Left cardiac atrium (tissue), 4 donors: ENCODE measurements at places on chromosomes 7 and 10. TPM values are rescaled to one million over a fixed set of nuclear protein-coding genes. Genes with fewer than 3 reads are reported as not detected.

- DNase-seq, result peak; percentile 67
These were observed 106.8 kb downstream of the CYP26A1 start for GRCh38 chr10:93180482-93180931.

DNA sequence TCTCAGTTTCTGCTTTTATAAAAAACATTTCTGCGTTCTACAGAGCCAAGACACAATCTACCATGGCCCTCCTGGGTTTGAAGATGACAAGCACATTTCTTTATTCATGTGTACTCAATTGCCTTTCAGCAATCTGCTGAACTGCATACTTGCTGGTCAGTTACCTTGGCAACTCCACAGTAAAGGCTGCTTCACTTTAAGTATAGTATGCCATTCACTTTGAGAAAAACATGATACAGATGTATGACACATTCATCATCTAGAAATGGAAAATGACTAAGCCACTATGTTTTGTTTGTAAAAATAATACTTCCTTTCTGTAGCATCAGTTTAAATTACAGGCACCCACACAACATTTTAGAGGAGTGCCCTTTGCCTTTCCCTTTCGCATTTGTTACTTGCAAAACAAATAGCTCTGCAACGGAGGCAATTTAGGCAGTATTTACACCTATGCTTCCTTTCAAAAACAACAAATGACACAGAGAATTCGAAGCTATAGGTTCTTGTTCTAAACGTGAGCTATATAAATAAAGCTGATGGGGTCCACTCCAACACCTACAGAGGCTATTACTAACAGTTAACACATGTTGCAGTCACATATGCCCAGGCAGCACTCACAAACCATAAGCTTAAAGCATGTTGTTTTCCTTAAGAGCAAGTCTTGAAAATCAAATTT, 23.5 kb downstream of the SGCE start:
- DNase-seq, result no peak

CCDC7 gene
- 29.3 TPM for total RNA-seq

GRCh38 chr7:102085218-102085772, 201.4 kb upstream of the SH2B2 start:
- no peak for DNase-seq

PDK4 gene
- 129 TPM for total RNA-seq

ATOH7 gene
- total RNA-seq, result not detected

GRCh38 chr10:55979203-55979602, 381.9 kb downstream of the ZWINT start:
- no peak for DNase-seq
